ENCODE measurements at places on chromosomes 16 and 17. TPM values are rescaled to one million over a fixed set of nuclear protein-coding genes. Genes with fewer than 3 reads are reported as not detected.

Gene PRR35
- total RNA-seq, result not detected

Gene KRTAP17-1
- total RNA-seq, result not detected

Gene KRT34
- total RNA-seq, result not detected

Gene PRR15L
- total RNA-seq, result not detected

Gene KRTAP9-1
- total RNA-seq, result not detected

Gene FBXO39
- 0.20 TPM for total RNA-seq

Gene HOXB5
- total RNA-seq, result 8.5 TPM

Gene UBALD2
- 75.2 TPM for total RNA-seq

Gene ZNF385C
- total RNA-seq, result not detected

Gene TOP2A
- total RNA-seq, result 149 TPM

Gene FOXL1
- 4.2 TPM for total RNA-seq

Gene RNF227
- total RNA-seq, result 0.58 TPM

Gene CENPN
- total RNA-seq, result 53.4 TPM

Gene CHTF18
- 58.6 TPM for total RNA-seq

Gene FLCN
- 68.9 TPM for total RNA-seq

Gene NAGS
- 6.1 TPM for total RNA-seq

Gene MEIOC
- total RNA-seq, result not detected

Gene PDIA2
- total RNA-seq, result 0.99 TPM

Gene SPNS3
- 0.66 TPM for total RNA-seq

Gene COG7
- total RNA-seq, result 24.1 TPM

Gene DCXR
- 93.0 TPM for total RNA-seq

Gene RNF166
- total RNA-seq, result 41.8 TPM

Gene COX10
- total RNA-seq, result 12.5 TPM

Gene TBC1D3I
- 1.3 TPM for total RNA-seq
